ENCODE measurements at places on chromosomes 1 and 21.
A peak's percentile ranks its signal among the peaks of the same experiment; 100 is the strongest.

GRCh38 chr1:41840592-41841246, 78.0 kb downstream of the HIVEP3 start:
- DNase-seq = no peak

DNA sequence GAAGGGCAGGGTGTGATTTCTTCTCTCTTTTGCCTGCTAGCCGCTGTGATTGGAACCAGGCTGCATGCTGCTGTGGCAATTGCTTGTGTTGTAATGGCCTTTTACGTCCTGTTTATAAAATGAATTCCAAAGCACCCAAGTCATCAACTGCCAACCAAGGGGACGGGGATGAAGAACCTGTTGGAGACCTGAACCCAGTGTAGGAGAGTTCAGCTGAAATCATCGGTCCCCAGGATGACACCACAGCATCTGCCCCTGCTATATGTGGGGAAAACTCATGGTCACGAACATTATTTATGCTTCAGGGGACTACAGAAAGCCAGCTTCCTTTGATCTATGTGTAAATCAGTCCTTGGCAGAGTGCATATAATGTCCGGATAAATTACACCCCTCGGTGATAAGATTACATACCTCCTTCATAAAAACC, 3.8 kb downstream of the TMEM167B start:
- no peak for DNase-seq

DNA sequence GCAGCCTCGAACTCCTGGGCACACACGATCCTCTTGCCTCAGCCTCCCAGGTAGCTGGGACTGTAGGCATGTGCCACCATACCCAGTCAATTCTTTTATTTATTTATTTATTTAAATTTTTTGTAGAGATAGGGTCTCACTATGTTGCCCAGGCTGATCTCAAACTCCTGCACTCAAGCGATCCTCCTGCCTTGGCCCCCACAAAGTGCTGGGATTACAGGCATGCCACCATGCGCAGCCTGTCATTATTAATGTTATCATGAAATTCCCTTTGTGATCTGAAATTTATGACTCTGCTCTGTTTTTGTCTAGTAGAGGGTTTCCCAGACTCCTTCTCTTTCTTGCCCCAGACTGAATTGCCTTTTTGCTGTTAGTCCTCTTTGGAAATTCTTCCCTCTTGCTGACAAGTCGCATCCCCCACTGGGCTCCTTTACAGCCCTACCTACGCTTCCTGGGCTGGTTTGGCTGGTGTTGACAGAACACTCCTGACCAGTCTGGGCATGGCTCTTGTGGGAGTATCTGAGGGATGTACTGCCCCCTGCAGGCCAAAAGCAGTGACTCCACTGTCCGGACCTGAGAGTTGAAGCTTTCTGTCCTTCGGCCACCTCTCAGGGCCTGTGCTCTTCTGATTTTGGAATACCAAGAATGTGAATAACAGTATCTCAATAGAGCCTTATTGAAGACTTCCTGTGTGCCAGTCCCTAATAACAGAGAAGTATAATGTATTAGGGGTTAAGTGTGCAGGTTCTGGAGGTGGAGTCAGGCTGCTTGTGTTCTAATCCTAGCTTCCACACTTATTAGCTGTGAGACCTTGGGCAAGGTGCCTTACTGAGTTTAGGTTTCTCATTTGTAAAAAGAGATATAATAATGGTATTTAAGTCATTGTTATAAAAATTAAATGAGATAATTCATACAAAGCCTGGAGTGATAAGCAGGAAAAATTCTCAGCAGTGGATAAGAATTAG, 28.2 kb downstream of the TCEANC2 start:
- peak; percentile 88 for DNase-seq

DNA sequence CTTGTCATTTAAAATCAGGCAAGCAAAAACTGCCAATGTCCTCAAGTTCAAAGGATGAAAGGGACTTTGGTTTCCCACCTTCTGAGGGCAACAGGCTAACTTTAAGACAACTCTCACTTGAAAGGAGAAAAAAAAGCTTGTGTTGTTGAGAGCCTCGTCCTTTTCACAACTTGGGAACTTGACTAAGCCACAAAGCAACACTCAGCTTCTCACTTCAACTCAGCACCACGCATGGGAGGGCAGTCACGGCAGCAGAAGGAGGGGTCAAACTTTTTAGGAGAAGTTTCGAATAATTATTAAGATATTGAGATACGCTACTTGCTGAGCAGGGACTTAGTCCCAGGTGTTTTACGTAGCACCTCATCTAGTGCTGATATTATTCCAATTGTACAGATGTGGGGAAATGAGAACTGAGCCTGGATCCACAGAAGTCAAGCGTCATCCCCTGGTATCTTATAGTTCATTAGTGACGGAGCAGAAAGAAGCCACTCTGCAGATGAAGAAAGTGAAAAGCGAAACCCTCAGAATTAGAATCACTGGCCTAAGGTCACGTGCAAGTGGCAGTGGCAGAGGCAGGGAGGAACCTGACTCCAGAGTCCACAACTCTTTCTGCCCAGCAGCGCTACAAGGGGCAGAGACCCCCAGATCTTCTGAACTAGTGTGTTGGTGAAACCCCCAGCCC, 83.6 kb downstream of the JAK1 start:
- DNase-seq = no peak

GRCh38 chr1:168903237-168903830, 174.3 kb upstream of the DPT start:
- DNase-seq = no peak

DNA sequence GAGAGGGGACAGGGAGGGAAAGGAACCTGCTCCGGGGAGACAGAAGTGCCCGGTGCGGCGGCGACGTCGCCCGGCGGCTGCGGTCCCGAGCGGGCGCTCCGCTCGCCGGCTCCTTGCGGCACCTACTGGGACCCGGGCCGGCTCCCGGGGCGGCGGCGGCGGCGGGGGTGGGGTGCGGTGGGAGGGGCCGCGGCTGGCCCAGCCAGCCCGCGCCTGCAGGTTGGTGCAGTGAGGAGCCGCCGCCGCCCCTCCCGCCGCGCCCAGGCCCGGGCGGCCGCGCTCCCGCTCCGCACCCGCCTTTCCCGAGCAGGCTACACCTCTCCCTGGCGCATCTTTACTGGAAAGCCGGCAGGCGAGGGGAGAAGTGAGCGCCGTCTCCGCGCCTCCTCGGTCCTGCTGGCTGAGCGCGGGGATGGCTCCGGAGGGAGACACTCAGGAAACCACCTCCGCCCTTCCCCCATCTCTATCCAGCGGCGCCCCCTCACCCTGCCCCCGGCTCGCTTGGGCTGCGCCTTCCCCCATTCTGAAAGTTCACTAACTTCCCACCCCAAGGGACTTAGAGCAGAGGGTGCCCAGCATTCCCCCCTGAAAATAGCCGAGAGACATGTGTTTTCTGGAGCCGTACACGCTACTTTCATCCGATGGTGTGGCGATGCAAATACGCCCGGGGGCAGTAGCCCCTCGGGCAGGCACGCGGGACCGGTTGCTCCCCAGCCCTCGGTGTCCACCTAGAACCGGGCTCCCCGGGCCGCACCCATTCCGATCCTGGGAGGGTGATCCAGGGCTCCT, at the start of gene PLD5:
TSS of gene PLD5 (minus strand) at position 127 of the 789 bp plus-strand sequence.
- DNase-seq = no peak

DNA sequence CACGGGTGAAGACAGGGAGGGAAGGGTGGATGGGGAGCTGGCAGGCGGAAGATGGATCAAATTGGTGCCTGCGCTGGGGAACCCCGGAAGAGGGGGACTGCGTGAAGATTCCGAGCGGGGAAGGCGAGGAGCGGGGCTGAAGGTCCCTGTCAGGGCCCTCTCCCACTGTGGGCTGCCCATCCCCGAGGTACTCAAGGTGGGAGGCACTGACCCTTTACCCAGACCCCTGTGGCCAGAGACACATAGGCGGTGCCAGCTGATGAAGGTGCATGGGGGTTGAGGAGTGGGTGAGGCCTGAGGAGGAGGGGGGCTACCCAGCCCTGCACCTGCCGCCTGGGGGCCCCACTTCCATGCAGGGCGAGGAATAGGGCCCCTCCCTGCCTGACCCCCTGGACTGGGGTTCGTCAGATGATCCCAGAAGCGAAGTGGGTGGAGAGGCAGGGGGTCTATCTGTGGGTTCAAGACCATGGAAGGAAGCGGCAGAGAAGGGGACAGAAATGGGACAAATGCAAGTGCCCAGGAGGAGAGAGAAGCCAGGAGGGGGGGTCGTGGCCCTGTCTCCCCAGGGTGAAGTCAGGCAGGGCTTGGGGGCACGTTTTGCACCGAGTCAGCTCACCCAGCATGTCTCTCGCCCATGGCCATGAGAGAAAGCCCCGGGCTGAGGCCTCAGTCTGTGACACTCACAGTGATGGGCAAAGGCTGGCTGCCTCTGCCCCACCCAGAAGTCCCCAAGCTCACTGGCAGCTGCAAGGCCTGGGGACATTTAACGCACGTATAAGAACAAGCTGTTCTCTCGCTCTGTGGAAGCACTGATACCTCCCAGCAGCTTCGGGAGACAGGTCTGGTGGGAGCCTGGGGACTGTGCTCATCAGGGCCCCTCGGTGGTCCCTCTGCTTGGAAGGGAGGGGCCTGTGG, 7.0 kb upstream of the MMEL1 start:
- DNase-seq = no peak

- no peak for DNase-seq
Observed at GRCh38 chr1:94422115-94422820, 4.1 kb downstream of the ABCD3 start.

DNA sequence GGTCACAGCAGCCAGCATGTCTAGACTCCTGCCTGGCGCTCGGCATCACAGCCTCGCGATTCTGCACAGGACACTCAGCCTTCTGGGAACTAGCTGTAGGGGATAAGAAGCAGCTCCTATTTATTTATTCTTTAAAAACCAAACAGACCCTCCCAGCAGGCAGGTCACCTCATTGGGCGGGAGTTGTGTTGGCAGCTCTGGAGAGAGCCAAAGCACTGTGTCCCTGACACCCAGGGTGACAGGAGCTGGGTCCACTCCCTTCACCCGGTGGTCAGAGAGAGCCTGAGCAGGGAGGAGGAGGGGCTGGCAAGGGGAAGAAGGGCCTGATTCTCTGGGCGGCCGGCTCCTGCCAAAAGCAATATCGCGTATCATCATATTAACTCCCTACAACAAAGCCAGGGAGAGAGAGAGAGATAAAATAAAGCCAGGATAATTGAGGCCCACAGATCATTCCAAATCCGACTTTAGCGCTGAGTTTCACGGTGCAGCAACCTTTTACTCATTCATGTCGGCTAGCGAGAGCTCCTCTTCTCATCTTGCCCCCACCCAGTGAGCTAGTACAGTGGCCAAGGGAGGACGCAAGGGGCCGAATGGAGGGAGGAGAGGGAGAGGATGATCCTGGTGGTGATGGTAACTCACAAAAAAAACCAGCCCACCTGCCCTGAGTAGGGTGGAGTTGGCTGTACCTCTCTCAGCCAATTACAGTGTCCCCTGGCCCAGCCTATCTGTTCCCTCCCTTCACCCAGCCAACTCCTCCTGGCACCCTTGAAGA, 79.8 kb upstream of the IFFO2 start:
- DNase-seq = no peak

- DNase-seq = no peak
Observed at GRCh38 chr1:5338466-5338865, 653.8 kb downstream of the NPHP4 start.

- DNase-seq = peak; percentile 63
Observed at GRCh38 chr21:16536643-16537434, 807.1 kb downstream of the USP25 start.

- DNase-seq = no peak
Observed at GRCh38 chr1:57926025-57926552, 502.2 kb upstream of the DAB1 start.

- no peak for DNase-seq
Observed at GRCh38 chr1:42723511-42723910, 16.5 kb downstream of the CLDN19 start.

DNA sequence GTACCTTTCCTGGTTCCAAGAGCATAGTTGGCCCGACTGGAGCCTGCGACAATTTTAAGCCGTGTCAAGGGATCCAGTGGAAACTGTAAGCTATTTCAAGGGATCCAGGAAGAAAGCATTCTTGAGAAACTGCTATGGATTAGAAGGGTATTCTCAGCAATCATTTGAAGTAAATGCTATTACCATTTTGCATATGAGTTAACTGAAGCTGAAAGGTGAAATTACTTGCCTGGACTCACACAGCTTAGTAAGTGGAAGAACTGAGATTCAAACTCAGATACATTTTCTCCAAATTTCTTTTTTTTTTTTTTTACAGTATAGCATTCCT, 589 bp downstream of the ZNF684 start:
- no peak for DNase-seq

GRCh38 chr21:31334648-31335121, 9.4 kb downstream of the TIAM1 start:
- no peak for DNase-seq

DNA sequence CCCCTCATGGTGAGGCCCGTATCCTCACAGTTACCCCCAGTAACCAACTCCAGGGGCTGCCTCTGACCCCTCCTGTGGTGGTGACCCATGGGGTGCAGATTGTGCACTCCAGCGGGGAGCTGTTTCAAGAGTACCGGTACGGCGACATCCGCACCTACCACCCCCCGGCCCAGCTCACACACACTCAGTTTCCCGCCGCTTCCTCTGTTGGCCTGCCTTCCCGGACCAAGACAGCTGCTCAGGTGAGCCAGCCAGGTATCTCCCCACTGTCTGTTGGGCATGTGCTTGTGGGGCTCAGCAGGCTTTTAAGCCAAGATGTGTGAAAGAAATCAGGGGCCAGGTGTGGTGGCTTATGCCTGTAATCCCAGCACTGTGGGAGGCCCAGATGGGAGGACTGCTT, 39.9 kb downstream of the ZBTB17 start:
- no peak for DNase-seq
